ENCODE measurements at places on chromosomes 4 and X.
A peak's percentile ranks its signal among the peaks of the same experiment; 100 is the strongest.

- no peak for DNase-seq
Observed at GRCh38 chrX:72254816-72255215, 16.0 kb upstream of the ERCC6L start.

- no peak for DNase-seq
Observed at GRCh38 chr4:148573296-148573695, 131.1 kb upstream of the NR3C2 start.

- DNase-seq: no peak
Observed at GRCh38 chr4:62004881-62005280, 804.8 kb downstream of the ADGRL3 start.

- no peak for DNase-seq
Observed at GRCh38 chr4:77376788-77377460, 219.9 kb downstream of the CCNG2 start.

DNA sequence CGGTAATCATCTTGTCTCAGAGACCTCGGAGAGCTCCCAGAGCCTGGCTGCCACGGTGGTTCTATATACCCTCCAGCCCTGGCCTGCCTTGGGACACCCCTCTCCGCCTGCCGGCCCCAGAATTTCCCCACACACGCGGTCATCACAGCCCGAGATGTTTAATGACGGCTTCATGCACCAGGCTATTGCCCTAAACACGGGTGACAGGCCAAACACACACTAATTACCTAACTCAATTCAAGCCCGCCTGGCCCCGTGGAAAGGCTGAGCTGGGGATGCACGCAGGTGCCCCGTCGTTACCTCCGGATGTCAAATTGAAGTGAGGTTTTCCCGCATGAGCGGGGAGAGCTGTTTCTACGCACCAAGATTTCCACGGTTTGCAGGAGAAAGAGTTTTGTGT is 72.9 kb upstream of the PPP2R3B start:
- DNase-seq: no peak

- DNase-seq: no peak
Observed at GRCh38 chr4:111960241-111960667, 185.0 kb upstream of the FAM241A start.

DNA sequence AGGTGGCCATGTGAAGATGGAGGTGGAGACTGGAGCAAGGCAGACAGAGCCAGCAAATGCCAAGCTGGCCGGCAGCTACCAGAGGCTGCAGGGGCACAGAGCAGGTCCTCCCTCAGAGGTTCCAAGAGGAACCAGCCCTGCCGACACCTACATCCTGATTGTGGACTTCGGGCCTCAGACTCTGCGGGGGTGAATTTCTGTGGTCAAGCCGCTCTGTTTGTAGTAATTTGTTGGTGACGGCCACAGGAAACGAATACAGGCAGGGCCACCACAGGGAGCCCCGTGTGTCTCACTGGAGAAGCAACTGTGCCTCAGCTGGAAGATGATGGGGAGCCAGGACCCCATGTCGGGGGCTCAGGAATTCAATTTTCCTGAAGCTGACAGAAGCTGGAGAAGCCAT is 28.3 kb downstream of the ZFYVE28 start:
- DNase-seq: peak; percentile 36

- DNase-seq: peak; percentile 6
Observed at GRCh38 chr4:71130827-71131603, 137.6 kb downstream of the DCK start.

- DNase-seq: no peak
Observed at GRCh38 chr4:150178161-150178560, 99.9 kb downstream of the DCLK2 start.

DNA sequence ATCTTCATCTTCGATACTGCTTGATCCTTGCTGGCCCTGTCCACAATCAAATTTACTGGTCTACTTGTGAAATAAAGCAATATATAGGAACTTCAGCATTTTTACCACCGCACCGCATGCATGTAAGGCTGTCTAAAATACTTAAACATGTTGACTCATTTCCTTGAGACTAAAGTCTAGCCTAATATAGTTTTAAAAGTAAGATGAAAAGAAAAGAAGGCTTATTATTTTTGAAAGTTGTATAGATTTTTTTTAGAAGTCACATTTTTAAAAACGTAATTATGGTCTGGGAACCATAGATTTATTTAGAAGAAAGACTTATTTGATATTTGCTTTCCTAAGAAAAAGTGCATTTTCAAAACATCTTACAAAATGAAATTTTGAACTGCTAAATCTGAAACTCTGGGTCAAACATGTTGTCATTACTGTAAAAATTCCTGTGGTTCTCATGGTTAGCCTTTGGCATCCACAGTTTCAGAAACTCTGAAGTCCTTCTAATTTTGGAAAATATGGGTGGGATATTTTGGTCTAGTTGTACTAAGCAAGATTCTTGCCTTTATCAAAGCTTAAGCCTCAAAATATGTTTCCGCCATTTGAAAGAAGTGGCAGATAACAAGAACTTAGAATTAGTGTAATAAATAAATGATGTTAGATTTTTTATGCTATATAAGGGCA is 423.5 kb upstream of the CTSO start:
- no peak for DNase-seq

- DNase-seq: no peak
Observed at GRCh38 chr4:160611181-160611580, 1508.3 kb downstream of the RAPGEF2 start.

- DNase-seq: no peak
Observed at GRCh38 chrX:45803383-45803921, 602.8 kb upstream of the DIPK2B start.

DNA sequence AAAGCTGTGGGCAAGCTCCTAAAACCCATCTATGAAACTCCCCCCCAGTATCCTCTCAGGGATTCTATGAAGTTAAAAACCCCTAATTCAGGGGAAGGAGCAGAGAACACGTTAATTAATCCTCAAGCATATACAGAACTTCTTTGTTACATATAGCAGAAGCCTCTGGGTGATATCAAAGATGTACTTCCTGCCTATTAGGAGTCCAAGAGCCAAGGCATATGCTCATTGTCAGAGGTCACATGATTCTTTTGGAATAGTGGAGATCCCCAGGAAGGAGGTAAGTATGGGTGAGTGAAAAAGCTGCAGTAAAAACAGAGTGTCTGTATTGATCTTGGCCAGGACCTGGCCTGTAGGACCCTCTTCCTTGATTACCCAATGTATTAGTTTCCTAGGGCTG is 2.9 kb upstream of the SPARCL1 start:
- no peak for DNase-seq

GRCh38 chrX:45434231-45434630 is 233.6 kb upstream of the DIPK2B start:
- DNase-seq: no peak

All from smooth muscle cell of the brain vasculature (primary cell).